ENCODE measurements at places on chromosomes 12 and 14.

DNA sequence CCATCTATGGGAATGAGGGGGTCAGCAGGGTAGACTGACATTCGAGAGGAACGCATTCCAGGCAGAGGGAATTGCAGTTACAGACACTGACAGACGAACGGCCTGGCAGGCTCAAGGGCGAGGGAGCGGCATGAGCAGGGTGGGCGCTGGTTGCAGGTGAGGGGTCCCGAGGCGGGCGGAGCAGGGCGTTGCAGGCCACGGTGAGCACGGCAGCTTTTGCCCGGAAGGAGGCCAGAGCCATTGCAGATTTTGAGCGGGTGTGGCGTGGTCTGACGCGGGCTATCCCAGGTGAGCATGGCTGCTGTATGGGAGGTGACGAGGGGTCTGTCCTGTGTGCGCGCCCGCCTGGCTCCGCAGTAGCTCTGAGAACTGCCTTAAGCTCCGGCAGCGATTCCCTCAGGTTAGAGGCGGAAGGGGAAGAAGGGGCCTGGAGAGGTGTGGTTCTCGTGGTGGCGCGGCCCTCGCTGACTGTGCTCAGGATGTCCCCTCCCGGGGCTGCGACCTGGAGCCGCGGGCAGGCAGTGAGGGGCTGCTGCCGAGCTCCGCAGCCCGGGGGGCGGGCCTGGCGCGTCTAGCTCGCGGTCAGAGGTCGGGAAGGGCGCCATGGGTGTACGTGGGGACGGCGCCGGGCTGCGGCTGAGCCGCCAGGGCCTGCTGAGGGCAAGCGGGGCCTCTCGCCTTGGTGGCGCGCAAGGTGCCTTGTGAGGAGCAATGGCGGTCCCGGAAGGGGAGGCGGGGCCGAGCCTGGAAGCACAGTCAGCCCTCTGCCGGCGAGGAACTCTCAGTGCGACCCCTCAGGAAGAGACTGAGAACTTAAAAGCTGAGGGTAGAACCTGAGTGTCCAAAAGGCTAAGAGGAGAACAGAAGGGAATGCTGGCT, 177.1 kb downstream of the CACNA1C start:
- no peak for DNase-seq

DNA sequence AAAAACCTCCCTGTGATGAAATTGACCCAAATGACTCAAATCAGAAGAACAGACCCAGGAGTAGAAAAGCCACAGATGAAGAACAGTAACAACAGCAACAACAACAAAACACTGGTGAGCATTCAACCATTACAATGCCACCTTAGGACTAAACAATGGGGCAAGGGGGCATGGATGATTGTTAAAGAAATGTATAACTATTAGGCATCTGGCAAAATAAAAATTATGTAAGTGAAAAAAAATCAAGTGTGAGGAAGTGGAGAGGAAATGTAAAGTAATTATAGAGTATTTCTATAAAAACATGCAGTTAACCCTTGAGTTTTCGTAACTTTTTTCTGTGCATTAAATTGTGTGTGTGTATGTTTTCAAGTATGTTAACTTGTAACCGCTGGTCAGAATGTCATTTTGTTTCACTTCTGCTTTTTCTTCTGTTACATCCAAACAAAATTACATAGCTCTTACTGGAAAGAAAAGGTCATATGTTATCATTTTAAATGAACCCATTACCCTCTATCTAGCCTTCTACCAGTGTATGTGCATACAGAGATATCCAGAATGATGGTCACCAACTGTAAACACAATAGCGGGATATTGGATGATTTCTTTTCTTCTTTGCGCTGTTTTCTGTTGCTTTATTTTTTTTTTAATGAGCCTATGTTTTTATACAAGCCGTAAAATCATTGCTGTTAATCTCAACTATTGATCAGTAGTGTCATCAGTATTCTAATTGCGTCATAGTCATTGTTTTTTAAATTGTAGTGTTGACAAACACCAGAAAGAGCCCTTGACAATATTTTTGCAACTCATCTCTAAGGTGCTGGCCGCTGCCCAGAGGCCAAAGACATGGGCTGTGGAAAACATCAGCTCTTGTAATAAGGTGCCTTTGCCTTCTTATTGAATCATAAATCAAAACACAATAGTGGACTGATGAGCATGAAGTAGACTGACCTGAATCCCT, 170.6 kb downstream of the CRADD start:
- DNase-seq: peak; percentile 12

GRCh38 chr12:104285740-104286515, 17.6 kb upstream of the EID3 start:
- no peak for DNase-seq

- DNase-seq: no peak
Observed at GRCh38 chr14:90644882-90645281, 171.3 kb downstream of the TTC7B start.

- DNase-seq: no peak
Observed at GRCh38 chr12:29783773-29784666, at the start of gene TMTC1. Gene TMTC1, minus strand, starts transcription at chr12:29783942. Its CDS starts 191 bp downstream, at chr12:29783751.

DNA sequence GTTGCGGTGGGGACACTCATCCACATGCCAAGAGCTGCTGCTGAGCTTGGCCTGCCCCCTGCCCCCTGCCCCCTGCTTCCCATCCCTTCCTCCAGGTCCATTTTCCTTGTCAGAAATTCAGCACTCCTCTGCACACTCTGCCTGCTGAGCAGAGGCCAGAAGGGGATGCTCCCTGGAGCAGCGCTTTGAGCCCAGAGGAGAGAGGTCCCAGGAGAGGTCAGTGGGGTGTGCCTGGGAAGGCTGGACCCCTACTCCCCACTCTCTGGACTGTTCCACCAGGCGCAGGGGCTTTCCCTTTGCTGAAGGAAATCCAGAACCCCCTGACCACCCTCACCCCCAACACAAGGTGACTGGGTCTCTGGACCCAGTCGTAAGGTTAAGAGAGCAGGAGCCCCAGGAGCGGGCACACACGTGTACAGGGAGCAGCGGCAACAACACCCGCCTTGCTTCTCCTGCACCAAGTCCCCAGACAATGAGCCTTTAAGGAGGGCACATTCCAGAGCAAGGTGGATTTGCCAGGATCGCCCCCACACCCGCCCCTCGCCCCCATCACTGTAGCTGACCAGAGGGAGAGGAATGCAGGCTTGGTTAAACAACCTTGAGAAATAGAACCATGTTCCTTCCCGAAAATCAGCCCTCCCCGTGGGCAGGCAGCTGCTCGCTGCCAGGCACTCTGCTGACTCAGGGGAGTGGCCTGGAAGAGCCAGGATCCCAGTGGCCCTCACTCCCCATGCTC, 30.7 kb downstream of the ISCA2 start:
- DNase-seq: no peak

Data from CD4-positive, alpha-beta T cell treated with Interleukin-4 for 1 hour (primary cell).